ENCODE measurements at places on chromosomes 16 and 17.
A peak's percentile ranks its signal among the peaks of the same experiment; 100 is the strongest.

DNA sequence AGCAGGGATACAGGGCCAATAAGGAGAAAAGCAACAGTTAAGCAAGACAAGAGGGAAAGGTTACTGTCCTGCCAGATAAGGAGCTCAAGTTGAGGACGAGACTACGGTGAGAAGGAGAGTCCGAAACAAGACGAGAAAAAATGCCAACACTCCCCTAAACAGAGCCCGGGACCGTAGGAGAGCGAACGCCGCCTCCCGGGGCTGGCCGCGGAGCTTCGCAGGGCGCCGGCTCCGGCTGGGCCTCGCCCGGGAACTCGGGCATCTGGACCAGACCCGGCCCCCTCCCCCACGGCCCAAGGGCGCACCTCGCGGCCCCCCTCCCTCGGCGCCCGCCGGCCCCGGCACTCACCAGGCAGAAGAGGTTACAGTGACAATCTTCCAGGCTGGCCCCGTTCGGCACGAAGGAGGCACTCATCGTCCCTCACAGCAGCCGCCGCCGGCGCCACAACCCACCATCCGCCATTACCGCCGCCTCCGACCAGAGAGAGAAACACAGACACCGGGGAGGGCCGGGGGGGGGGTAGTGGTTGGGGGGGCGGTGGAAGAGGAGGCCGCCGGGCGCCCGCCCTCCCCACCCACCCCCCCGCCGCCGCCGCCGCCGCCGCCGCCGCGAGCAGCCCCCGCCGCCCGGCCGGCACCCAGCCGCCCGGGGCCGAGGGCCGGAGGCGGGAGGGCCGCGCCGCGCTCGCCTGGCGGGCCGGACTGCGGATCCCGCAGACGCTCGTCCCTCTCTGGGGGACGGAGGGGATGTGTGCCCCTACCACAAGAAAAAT is at the start of gene MED13:
MED13 (minus strand) TSS at position 488 of the 773 bp plus-strand sequence; CDS start at position 415, 73 bp downstream.
- DNase-seq, result peak; percentile 47

DNA sequence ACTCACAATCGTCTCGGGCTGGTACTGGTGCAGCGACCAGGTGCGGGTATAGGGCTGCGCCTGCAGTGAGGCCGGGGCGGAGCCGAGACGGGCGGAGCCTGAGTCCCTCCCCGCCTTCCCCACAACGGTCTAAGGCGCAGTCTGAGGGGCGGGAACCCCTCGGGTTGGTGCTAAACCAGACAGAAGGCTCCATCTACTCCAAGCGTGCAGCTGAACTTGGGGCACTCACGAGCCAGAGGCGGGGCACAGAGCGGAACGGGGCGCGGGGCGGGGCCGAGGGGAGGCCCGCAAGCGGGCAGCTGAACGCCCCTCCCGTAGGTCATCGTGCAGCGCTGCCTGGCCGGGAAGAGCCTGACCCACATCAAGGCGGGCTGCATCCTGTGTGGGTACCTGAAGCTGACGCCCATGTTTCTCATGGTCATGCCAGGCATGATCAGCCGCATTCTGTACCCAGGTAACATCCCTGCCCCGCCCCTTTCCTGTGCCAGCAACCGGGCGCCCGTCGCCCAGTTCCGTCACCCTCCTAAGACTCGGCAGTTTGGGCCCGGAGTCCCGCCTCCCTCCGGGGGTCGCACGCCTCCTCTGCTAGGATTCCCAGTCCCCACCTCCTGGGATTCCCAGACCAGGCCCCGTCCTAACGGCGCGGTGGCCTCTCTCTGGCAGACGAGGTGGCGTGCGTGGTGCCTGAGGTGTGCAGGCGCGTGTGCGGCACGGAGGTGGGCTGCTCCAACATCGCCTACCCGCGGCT is 5.0 kb downstream of the SLC5A2 start:
- DNase-seq, result peak; percentile 45

- DNase-seq, result no peak
These were observed 63.6 kb downstream of the SMG6 start for GRCh38 chr17:2239882-2240430.

- DNase-seq, result no peak
These were observed 28.2 kb upstream of the TMEM220 start for GRCh38 chr17:10758062-10758461.

DNA sequence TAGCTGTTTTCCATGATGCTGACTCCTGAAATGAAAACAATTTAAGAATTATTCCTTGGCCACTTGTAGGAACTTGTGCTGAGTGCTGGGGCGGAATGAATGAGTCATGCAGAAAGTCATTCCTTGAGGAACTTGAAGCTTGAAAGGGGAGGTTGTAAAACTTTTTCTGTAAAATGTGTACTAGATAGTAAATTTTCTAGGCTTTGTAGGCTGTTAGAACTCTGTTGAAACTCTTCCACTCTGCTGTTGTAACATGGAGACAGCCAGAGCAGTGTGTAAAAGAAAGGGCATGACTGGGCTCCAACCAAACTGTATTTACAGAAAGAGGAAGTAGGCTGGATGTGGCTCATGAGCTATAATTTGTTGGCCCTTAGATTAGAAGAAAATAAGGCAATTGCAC is 46.1 kb downstream of the ABCA8 start:
- no peak for DNase-seq

DNA sequence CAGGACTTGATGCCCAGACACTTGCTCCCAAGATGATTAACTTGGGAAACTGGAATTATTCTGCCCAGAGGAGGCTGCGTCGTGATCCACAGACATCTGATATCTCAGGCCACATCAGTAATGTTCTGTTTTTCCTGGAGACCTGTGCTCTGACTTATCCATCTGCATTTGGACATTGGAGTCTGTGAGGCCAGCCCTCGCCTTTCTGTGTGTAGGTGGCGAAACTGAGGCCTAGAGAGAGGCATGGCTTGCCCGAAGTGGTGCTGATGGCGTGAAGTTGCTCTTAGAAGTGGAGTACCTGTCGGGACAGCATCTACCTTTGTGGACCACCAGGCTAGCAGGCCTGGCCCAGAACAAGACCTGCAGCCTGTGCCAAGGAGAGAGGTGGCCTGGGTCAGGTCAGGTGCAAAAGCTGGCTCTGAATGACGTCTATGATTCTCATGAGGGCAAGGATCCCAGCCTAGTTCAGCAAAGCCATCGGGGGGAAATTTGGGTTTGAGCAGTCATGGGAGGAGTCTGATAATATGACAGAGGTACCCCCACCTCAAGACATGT is 186.8 kb upstream of the ZNF469 start:
- no peak for DNase-seq

DNA sequence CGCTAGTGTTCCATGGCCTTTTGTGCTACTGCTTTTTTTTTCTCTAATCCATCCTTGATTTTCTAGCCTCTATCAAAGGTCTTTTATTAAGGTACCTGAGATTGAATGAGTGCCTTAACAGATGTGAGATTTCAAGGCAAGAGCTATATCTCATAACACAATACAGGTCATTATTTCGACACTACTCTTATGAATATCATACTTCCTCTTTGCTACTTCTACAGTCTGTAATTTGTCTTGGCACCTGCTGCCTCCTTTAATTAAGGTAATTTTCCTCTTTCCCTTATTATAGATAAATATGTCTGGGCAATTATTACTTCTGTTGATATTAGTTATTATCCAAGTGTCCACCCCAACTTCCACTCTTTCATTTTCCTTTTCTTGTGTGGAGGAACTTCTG is 5.3 kb downstream of the KRT28 start:
- no peak for DNase-seq

GRCh38 chr17:19262650-19263631 is 25.8 kb downstream of the EPN2 start:
- DNase-seq, result no peak

DNA sequence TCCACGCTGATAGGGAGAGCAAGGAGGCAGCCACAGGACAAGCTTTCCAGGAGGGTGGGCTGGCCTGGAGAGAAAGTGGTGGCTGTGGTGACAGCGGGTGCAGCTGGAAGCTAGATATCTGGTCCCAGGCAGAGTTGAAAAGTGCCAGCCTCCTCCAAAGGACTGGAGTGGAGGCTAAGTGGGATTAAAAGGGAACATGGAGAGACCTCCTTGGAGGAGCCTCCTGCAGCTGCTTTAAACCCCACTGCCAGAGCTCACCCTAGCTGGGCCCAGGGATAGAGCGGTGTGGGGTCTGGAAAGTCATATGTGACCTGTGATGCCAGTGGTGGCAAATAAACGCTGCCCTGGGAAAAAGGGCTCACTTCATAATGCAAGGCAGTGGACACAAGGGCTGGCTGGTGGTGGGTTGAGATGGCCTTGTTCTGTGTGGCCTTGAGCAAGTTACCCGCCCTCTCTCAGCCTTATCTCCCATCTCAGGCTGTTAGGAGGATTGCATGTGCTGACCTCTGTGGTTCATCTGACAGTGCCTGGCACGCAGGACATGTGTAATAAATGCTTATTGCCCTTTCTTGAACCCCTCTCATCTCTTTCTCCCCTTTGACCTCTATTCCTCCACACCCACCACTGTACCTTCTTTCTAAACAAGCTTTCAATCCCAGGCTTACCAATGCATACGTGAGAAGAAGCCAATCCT is 61.0 kb upstream of the LGALS9 start:
- DNase-seq, result no peak

- DNase-seq, result peak; percentile 76
These were observed 23.8 kb downstream of the SNX11 start for GRCh38 chr17:48131216-48131824.

GRCh38 chr16:70702624-70703023 is 16.8 kb upstream of the MTSS2 start:
- no peak for DNase-seq

GRCh38 chr16:17212606-17213005 is 258.2 kb downstream of the XYLT1 start:
- no peak for DNase-seq

DNA sequence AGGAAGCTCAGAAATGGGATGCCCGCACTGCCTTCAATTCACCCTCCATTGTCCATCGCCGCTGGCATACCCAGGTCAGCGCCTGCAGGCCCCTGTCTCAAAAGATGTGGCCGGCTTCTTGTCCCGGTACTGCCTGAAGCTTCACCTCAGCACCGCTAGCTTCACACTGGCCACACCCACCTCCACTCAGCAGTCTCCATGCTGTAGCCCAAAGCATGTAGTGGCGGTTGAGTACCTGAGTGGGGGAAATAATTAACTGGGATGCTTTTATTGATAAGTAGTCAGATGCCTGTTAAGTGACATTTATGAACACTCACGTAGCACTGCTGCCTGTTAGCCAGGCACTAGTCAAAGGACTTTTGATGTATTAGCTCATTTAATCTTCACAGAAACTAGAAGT is 143.2 kb downstream of the RPTOR start:
- DNase-seq, result no peak

- no peak for DNase-seq
These were observed 11.6 kb upstream of the CACNG4 start for GRCh38 chr17:66952681-66953629.

- DNase-seq, result no peak
These were observed 27.8 kb downstream of the TLE7 start for GRCh38 chr16:71414038-71414437.

GRCh38 chr16:87432330-87432915 is 40.3 kb downstream of the MAP1LC3B start:
- no peak for DNase-seq

DNA sequence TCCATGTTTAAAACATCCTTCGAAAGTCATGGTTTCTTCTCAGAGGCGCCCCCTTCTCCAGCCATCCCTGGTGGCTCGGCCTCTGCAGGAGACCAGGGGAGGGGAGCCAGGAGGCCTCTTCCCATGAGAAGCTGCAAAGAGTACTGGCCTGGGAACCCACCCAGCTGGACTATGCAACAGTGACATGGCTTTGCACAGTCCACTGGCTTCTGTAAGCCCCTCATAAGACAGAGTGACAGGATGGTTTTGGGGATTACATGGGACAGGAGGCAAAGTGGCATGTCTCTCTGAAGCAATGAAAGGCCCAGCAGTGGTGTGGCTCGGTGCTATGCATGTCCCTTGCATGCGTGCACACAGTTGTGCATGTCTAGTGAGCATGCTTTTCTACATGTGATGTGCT is 99.5 kb downstream of the C16orf78 start:
- DNase-seq, result no peak

GRCh38 chr16:79265701-79266100 is 334.8 kb downstream of the MAF start:
- DNase-seq, result no peak

DNA sequence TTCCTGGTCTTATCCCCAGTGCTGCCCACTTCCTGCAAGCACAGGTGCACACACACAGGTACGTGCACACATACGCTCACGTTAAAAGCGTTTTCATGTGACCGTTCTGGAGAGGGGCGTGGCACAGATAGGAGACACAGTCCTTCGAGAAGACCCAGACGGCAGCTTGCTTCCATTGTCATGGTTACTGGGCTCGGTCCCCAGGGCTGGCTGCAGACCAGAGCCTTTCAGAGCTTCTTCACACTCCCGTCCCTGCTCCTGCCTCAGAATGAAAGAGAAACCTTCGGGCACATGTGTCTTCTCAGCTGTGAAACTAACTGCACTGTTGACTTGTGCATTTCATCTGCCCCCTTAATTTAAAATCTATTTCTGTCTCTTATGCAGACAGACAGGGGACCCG is 154.2 kb downstream of the PITPNC1 start:
- DNase-seq, result no peak

DNA sequence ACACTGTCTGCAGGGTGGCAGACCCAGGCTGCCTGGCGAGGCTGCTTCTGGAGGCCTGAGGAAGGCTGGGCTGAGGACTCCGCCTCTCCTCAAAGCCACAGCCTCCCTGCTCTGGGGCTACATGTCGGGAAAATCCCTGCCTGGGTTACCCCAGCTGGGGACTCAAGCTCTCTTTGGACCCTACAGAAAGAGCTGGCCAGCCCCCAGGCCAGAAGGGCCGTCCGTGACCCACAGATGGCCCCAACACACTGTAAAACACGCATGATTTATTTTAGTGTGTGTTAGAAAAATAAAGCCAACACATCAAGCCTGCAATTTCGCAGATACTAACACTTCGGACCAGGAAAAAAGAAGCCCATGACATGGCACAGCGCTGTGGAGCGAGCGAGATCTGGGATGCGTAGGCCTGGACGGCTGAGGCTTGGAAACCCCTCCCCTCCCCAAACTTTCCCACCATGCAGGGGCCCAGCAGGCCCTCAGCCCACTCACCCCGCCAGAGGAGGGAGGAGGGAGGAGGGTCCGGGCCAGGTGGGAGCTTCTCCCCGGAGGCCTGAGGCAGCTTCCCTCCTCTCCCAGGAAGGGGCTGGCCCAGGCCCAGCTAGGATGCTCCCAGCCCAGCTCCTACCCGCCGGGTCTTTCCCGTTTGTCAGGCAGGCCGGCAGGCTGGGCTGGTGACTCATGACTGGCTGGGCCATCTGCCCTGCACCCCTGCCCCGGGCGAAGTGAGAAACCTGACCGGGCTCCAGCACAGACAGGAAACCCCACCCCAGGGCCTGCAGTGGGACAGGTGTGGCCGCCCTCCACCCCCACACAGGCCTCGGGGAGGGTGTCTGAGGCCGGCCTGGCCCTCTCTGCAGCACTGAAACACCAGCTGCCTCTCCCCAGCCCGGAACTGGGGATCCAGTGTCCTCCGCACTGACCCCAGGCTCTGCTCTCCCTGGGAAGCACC is 34.1 kb upstream of the SLC38A10 start:
- peak; percentile 93 for DNase-seq

DNA sequence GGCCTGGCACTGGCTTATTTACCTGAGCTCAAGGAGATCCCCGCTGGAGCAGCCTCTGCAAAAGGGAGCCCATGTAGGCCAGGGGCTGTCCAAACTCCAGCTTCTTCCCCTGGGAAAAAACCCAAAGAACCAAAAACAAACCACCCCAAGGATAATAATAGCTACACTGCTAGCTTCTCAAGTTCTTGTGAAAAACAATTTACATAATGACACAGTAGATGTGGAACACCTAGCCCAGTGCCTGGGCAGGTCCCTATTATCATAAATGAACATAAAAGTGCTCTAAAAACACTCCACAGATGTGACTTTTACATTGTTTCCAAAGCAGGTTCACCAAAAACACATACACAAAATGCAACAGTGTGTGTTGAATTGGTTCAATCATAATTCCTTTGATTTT is 27.3 kb downstream of the CENPV start:
- DNase-seq, result no peak
